Left lung (tissue), 14 donors: ENCODE measurements at places on chromosomes 12 and 14. TPM values are rescaled to one million over a fixed set of nuclear protein-coding genes. Genes with fewer than 3 reads are reported as not detected.

- H3K36me3 ChIP-seq, result no peaks in the 10 kb centered on the region
- no peaks in the 10 kb centered on the region for H3K4me1 ChIP-seq
- DNase-seq, result no peak
- no peak overlapping the region for H3K4me3 ChIP-seq
Measured at GRCh38 chr14:50772412-50772811, 58.5 kb downstream of the NIN start.

DNA sequence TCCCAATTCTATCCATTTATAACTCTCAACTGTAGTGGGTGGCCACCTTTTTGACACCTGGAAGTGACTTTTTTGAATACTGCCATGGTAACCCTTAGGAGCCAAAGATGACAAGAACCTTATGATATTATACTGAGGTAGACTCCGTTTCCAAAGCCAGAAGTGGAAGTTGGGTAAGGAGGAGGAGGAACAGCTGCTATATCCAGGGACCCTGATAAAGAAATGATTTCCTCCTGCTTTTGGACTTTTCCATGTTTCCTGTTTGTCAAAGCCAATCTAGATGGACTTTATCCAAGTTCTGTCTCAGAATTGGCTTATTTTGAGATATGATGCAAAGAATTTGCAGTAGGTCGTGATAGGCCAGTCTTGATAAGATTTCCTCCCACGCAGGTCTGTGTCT lies 14.3 kb downstream of the TRIM9 start:
- no peak overlapping the region for H3K4me3 ChIP-seq
- no peak for DNase-seq
- no peaks in the 10 kb centered on the region for H3K27me3 ChIP-seq
- H3K4me1 ChIP-seq, result peaks cover 11% of the 10 kb centered on the region
- no peaks in the 10 kb centered on the region for H3K36me3 ChIP-seq
- no peak overlapping the region for H3K27ac ChIP-seq

GRCh38 chr12:5521456-5522325 lies 89.8 kb downstream of the NTF3 start:
- no peak overlapping the region for H3K4me3 ChIP-seq
- H3K4me1 ChIP-seq, result no peaks in the 10 kb centered on the region
- H3K27me3 ChIP-seq, result no peaks in the 10 kb centered on the region
- no peak overlapping the region for H3K27ac ChIP-seq
- no peaks in the 10 kb centered on the region for H3K36me3 ChIP-seq

GRCh38 chr12:51752234-51752889 lies 96.2 kb downstream of the FIGNL2 start:
- H3K4me1 ChIP-seq, result no peaks in the 10 kb centered on the region
- no peak overlapping the region for H3K4me3 ChIP-seq
- H3K36me3 ChIP-seq, result no peaks in the 10 kb centered on the region
- H3K27ac ChIP-seq, result no peak overlapping the region
- H3K27me3 ChIP-seq, result no peaks in the 10 kb centered on the region

DNA sequence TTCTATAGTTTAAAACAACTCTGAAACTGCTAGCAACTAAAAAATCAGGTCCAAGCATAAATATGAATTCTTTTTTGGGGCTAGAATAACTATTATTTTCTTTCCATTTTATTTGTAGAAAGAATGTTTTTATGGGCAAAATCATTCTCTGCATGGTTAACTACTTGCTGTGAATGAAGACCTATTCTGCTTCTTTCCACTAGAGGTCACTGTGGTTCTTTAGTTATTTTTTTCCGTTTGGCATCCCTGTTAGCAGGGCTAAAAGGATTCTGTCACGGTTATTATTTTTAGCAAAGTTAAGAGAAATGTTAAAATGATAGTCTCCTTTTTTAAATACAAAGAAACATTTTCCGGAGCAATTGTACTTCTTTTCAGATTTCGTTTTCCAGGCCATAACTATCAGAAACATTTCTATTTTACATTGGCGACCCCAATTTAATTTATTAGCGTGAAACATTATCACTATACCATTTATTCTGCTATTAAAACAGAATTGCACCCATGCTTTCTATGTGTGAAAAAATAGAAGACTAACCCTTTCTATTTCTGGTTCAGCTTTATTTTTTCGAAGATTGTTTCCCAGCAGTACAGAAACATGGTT lies 404.8 kb downstream of the ATP23 start:
- H3K27me3 ChIP-seq, result no peaks in the 10 kb centered on the region
- no peak overlapping the region for H3K27ac ChIP-seq

DNA sequence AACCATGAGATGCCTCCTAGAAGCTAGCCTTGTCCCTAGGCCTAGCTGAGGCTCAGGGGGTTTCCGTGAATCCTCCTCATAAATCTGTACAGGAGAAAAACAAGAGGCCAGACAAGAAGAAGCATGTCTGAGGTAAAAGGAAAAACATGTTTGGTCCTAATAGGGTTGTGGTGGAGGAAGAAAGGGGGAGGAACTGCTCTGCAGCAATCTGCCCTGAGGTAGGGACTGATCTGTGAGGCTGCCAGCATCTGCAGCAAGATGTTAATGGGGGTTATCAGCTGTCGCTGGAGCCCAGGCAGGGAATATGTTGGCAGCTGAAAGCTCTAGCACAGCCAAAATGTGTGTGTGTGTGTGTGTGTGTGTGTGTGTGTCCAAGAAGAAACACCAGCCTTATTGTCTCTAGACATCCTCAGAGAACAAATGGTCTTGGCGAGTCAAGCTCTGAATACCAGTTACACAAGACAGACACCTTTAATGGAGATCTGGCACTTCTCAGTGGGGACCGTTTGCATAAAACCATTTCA lies 218.5 kb downstream of the NUAK1 start:
- H3K36me3 ChIP-seq, result no peaks in the 10 kb centered on the region
- no peak overlapping the region for H3K27ac ChIP-seq
- DNase-seq, result no peak
- no peak overlapping the region for H3K4me3 ChIP-seq
- no peaks in the 10 kb centered on the region for H3K27me3 ChIP-seq
- no peaks in the 10 kb centered on the region for H3K4me1 ChIP-seq

PPP2R5E gene
- total RNA-seq, result 44.1 TPM
